ENCODE measurements at places on chromosomes 11 and 22.
A peak's percentile ranks its signal among the peaks of the same experiment; 100 is the strongest.

- DNase-seq: no peak
- no peaks in the 10 kb centered on the region for H3K4me1 ChIP-seq
- no peak overlapping the region for H3K27ac ChIP-seq
- no peaks in the 10 kb centered on the region for H3K36me3 ChIP-seq
Observed at GRCh38 chr22:26570115-26570514, 19.8 kb downstream of the TPST2 start.

DNA sequence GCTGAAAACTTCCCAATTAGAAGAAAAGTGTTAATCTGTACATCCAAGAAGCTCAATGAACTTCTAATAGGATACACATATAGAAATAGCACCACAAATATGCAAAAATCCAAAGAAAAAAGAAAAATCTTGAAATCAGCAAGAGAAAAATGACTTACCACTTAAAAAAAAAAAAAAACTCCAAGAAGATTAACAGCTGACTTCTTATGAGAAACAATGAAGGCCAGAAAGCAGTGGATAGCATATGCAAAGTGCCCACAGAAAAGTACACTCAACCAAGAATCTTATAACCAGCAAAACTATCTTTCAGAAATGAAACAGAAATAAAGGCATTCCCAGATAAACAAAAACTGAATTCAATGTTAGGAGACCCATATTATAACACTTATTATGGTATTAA lies 29.9 kb upstream of the OR5B12 start:
- no peak for DNase-seq
- no peaks in the 10 kb centered on the region for H3K4me1 ChIP-seq
- H3K27ac ChIP-seq: no peak overlapping the region
- H3K4me3 ChIP-seq: no peak overlapping the region
- H3K27me3 ChIP-seq: no peaks in the 10 kb centered on the region

- H3K4me1 ChIP-seq: no peaks in the 10 kb centered on the region
- H3K27me3 ChIP-seq: no peaks in the 10 kb centered on the region
- H3K36me3 ChIP-seq: no peaks in the 10 kb centered on the region
- DNase-seq: no peak
Observed at GRCh38 chr11:120494595-120494994, 17.0 kb upstream of the GRIK4 start.

- no peak overlapping the region for H3K4me3 ChIP-seq
- H3K27ac ChIP-seq: no peak overlapping the region
- H3K36me3 ChIP-seq: no peaks in the 10 kb centered on the region
- no peak for DNase-seq
- H3K27me3 ChIP-seq: no peaks in the 10 kb centered on the region
Observed at GRCh38 chr11:92811341-92811740, 158.1 kb upstream of the MTNR1B start.

DNA sequence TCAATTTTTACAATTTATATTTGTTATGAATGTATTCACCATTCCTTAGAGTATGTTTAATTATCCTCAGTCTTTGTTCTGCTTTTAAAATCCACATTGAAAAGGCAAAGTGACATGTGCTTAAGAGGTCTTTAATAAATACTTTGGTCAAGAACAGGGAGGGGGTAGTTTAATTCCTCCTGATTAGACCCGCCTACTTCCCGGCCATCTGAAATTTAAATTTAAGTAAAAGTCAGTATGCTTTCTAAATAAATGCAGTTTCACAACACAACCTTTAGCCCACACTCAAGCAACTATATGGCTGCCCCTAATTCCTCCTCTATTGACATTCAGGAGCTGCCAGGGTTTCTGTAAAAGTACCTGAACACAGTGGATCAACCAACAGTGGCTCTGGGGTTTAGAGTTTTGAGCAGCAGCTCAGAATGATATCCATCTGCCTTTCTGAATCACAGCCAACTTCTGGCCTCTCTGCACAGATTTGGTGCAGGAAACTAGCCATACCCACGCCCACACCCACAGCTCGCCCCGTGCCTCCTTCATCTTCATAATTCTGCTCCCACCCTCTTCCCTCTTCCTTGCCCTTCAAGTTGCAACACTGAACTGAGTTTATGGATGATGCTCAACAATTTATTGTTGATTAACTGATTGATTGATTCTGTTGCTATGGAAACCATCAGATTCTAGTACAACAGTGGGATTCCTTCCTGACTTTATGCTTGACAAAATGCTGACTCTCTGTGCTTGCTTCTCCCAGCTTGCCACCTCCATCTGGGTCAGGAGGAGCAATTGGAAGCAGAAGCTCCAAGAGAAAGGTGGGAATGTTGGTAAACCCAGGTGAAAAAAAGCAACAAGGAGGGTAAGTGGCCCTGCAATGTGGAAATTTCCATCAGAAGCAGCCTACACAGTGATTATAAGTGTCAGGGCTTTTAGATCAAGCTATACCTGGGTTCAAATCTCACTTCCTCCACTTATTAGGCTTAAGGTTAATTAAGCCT lies 70.8 kb downstream of the PANX1 start:
- H3K27ac ChIP-seq: no peak overlapping the region
- H3K27me3 ChIP-seq: no peaks in the 10 kb centered on the region
- no peak overlapping the region for H3K4me3 ChIP-seq
- DNase-seq: no peak
- no peaks in the 10 kb centered on the region for H3K36me3 ChIP-seq

GRCh38 chr11:45458269-45458668 lies 172.1 kb upstream of the SYT13 start:
- no peaks in the 10 kb centered on the region for H3K4me1 ChIP-seq
- no peak for DNase-seq
- H3K27me3 ChIP-seq: no peaks in the 10 kb centered on the region
- H3K27ac ChIP-seq: no peak overlapping the region

GRCh38 chr11:57426439-57426928 lies 437 bp downstream of the SLC43A3 start:
- no peak for DNase-seq
- H3K4me3 ChIP-seq: peak overlapping the region; percentile 34
- H3K27me3 ChIP-seq: no peaks in the 10 kb centered on the region
- H3K4me1 ChIP-seq: peaks cover 41% of the 10 kb centered on the region

DNA sequence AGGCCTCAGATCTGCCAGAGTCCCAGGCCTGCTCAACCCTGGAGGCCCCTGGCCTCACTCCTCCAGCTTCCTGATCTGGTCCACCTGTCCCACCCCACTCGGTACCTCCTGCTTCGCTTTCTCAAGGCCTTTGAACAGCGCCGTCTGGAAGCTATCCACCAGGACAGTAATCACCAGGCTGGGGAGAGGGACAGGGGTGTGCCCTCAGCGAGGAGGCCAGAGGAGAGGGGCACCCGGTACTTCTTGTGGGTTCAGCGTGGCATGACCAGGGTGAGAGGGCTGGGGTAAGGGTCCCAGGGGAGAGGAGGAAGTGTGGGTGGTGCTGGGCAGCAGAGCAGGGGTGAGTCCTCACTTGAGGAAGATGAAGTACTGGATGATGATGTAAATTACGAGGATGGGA lies 6.1 kb downstream of the CATSPER1 start:
- no peak overlapping the region for H3K4me3 ChIP-seq
- no peaks in the 10 kb centered on the region for H3K36me3 ChIP-seq
- no peak overlapping the region for H3K27ac ChIP-seq
- no peak for DNase-seq
- H3K4me1 ChIP-seq: no peaks in the 10 kb centered on the region
- no peaks in the 10 kb centered on the region for H3K27me3 ChIP-seq

GRCh38 chr11:12195768-12196167 lies 85.4 kb downstream of the MICAL2 start:
- H3K4me3 ChIP-seq: no peak overlapping the region
- no peak overlapping the region for H3K27ac ChIP-seq
- DNase-seq: no peak

DNA sequence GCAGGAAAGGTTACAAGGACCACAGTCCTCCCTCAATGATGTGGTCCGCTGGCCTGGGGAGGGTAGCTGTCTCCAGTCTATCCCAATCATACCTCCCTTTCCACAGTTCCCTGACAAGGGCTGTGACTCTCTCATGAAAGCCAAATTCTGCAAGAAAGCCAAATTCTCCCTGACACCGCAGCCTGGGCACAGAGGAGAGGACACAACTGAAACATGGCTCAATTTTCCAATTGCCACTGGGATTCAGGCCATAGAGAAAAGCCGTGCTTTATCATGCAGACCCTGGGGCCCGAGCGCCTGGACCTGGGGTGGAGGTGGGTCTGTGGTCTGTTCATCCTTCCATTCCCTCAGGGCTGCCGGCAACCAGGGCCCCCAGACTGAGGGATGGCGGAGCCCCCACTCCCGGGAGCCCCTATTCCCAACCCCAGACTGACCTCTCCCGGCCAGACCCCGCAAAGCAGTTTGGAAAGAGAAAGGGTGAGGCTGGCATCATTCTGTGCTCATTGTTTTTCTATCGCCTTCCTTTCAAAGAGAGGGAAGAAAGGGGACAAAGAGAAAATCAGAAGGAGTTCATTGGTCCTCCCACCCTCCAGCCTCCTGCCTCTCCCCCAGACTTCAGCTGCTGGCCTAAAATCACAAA lies 239.5 kb downstream of the BUD13 start:
- H3K36me3 ChIP-seq: no peaks in the 10 kb centered on the region
- no peak overlapping the region for H3K27ac ChIP-seq
- DNase-seq: no peak
- peaks cover 35% of the 10 kb centered on the region for H3K27me3 ChIP-seq

DNA sequence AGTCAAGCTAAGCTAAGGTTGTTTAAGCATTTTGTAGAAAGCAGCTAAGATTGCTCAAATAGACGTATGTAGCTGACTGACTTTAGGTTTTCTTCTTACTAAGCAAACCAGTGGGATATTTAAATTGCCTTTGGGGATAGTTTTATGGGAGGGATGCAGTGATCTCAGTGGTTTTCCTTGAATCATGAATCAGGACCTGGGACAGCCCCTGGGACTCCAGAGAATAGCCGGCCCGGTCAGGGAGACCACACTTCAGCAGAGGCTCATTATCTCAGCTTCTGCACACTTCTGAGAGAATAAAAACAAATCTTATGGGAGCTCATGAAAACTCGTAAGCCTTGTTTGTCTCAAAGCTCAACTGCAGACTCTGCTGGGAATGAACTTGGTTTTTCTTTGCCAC lies at the start of gene OR9I1:
TSS of gene OR9I1 (minus strand) at position 62 of the 400 bp plus-strand sequence. CDS start 6,086 bp downstream, outside the sequence.
- no peaks in the 10 kb centered on the region for H3K27me3 ChIP-seq
- H3K4me1 ChIP-seq: no peaks in the 10 kb centered on the region
- no peaks in the 10 kb centered on the region for H3K36me3 ChIP-seq
- DNase-seq: no peak
